ENCODE measurements at places on chromosomes 13 and 19.

- no peak for DNase-seq
These were observed 3.6 kb downstream of the ONECUT3 start for GRCh38 chr19:1756705-1757465.

DNA sequence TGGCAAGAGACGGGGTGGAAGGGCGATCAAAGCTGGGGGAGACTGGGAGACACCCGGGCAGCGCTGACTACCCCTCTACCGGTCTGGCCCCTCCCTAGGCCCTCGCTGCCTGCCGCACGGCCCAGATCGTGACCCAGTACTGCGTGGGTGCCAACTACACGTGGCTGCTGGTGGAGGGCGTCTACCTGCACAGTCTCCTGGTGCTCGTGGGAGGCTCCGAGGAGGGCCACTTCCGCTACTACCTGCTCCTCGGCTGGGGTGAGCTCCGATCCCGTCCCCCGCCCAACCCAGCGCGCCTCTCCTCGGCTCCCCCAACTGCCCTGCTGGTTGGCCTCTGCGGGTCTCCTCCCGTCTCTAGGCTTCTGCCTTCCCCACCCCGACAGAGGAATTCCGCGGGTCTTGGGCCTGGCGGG is 8.8 kb downstream of the GIPR start:
- DNase-seq = no peak

GRCh38 chr19:35753634-35754369 is 3.0 kb downstream of the HSPB6 start:
- DNase-seq = no peak

DNA sequence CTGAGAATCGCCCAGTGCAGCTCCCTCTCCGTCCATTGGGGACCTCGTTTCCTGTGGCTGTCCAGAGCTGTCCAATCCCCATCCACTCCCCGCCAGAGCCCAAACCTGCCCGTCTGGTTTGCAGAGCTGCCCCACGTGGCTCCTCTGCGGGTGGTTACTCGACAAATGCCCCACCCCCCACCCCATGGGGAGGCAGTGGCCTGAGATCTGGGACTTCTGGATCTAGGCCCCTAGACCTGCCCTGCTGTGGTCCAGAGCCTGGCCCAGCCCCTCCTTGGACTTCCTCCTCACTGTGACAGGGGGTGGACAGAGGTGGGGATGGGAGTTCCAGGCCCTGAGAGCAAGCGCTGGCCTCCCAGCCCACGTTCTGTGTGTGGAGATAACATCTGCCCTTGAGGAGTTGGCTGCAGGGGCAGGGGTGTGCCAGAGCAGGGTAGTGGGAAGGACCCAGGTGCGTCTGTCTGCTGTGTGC is 29.1 kb downstream of the PAK4 start:
- DNase-seq = no peak

Measured in sciatic nerve (tissue), 2 donors.